Hypothalamus (tissue), 51 donors: ENCODE measurements at places on chromosomes 6 and 20.

GRCh38 chr6:33966536-33966935 lies 162.7 kb upstream of the MLN start:
- no peak for DNase-seq

GRCh38 chr6:15535495-15536197 lies 127.2 kb downstream of the DTNBP1 start:
- no peak for DNase-seq

DNA sequence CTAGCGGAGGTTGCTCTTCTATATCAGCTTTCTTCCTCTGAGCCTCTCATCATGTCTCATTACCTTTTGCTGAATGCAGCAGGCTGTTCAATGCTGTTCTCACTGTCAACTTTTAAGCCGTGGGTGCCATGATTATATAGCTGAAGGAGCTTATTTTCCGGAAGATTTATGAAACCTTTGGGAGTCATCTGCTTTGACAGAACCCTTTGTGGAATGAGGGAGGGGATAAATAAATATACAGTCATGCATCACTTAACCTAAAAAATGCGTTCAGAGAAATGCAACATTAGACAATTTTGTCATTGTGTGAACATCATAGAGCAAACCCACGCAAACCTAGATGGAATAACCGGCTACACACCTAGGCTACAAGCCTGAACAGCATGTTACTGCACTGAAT lies 102.2 kb upstream of the AKAP12 start:
- DNase-seq, result no peak

DNA sequence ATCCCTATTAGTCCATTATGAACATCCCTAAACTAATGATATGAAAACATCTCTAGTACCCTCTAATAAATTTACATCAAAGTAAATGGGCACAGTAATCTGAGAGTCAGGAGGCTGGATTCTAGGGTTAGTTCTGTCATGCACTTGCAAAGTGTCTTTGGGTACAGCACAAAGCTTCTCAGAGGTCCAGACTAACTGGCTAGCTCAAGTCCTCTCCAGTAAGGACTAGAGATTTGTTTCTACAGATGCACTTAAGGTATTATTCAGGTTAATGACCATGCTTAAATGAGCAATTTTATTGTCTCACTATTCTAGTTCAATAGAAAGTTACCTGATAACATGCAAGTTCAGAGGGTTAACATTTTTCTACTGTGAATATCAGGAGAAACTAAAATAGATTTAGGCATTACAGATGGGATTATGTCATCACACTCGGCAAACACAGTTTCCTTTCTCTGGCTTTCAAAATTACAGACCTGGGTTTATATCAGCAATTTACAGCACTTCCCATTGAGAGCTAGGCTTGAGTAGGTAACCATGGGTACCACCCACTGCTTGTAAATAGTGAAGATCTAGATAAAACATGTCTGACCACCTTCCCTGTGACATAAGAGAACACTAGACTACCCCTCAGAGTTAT lies 402.9 kb upstream of the RUNX2 start:
- DNase-seq, result no peak

- DNase-seq, result no peak
Observed at GRCh38 chr6:21522143-21522747, 71.3 kb upstream of the SOX4 start.

GRCh38 chr20:46519471-46520068 lies 6.2 kb upstream of the ZNF334 start:
- DNase-seq, result no peak

DNA sequence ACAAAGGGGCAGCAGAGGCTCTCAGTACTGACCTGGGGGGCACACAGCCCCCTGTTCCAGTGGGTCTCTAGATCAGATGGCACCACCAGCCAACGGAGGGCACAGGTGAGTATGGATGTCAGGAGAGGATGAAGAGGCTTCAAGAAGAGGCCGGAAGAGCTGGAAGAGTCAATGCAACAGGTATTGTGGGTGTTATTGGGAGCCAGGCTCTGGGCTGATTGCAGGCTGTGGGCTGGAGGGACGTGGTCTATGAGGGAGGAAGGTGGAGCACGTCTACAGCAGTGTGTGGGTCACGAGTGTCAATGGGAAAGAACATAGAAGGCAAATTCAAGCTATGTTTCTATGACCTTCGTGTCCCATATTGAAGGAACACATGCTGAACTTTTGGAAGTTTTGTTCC lies 18.8 kb upstream of the TAGAP start:
- DNase-seq, result no peak

DNA sequence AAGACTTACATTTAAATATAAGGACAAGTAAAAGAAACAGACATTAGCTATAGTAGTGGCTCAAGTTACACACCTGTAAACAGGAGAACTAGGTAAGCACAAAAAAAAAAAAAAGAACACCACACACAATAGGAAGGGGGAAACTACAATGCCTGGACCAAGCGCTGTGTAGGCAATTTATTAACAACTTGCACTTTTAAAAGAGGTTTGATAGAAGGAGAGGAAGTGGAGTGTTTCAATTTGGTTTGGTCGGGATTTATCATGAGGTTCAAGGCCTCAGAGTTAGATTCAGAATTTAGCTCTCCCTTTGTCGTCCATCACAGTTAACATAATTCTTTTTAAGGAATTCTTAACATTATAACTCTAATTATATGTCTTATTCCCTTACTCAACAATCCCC lies 1.1 kb upstream of the USP49 start:
- no peak for DNase-seq

- DNase-seq, result no peak
Observed at GRCh38 chr6:48584846-48585245, 473.8 kb upstream of the PTCHD4 start.

DNA sequence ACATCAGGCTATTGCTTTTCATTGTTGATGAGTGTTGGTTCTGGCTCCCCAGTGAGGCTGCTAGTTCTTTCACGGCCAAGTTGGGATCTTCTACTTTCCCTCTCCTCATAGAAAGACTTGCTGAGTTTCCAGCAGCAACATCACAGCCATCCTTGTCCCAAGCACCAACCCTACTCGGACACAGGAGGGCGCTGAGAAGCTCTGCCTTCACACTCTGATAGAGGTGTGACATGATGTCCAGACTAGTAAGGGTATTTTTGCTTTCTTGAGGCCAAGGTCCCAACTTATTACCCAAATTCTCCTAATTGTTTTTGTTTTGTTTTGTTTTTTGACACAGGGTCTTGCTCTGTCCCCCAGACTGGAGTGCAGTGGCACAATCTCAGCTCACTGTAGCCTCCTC lies 3.0 kb upstream of the GCM1 start:
- DNase-seq, result no peak

GRCh38 chr6:68313911-68314310 lies 321.2 kb upstream of the ADGRB3 start:
- DNase-seq, result no peak

DNA sequence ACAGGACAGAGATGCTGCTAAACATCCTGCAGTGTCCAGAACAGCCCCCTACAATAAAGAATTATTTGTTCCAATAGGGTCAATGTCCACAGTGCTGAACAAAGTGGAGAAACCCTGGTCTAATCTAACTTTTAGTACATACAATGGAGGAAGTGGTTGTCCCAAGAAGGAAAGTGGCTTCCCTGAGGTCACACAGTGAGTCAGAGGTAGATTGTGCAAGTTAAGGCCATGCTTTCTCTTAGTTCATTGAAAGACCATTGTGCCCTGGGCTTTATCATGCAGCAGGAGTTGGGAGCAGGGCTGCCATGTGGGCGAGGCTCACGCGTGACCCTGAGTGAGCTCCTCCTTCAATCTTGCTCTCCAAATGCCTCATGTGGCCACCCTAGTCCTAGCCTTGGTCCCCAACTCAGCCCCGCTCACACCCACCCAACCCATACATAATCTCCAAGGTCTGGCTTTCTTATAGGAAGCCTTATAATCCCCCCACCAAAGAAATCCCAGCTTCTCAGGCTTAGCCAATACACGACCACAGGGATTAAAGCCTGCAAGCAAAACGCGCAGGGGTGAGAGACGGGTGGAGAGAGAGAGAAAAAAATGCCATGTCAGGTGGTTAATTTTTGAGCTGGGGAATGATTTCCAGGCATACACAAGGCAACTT lies 19.9 kb downstream of the SLC13A3 start:
- no peak for DNase-seq

DNA sequence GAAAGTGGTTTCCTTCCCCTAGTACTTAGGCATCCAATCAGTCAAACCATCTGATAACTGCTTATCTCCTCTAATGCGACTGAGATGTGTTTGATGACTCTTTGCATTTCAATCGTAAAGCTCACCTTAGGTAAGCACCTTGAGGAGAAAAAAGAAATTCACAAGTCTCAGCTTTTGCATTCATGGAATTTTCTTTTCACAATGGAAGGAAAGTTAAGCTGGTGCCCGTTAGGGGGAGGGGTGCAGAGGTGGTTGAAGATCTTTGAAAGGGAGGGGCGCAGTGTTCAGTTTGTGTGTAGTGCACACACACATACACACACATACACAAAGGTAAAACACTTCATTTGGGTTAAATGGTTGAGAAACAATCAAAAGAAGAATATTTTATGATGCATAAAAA lies 87.1 kb upstream of the SALL4 start:
- no peak for DNase-seq

- no peak for DNase-seq
Observed at GRCh38 chr6:156457601-156458000, 319.6 kb upstream of the ARID1B start.

- DNase-seq, result no peak
Observed at GRCh38 chr6:102150549-102150948, 757.0 kb downstream of the GRIK2 start.

DNA sequence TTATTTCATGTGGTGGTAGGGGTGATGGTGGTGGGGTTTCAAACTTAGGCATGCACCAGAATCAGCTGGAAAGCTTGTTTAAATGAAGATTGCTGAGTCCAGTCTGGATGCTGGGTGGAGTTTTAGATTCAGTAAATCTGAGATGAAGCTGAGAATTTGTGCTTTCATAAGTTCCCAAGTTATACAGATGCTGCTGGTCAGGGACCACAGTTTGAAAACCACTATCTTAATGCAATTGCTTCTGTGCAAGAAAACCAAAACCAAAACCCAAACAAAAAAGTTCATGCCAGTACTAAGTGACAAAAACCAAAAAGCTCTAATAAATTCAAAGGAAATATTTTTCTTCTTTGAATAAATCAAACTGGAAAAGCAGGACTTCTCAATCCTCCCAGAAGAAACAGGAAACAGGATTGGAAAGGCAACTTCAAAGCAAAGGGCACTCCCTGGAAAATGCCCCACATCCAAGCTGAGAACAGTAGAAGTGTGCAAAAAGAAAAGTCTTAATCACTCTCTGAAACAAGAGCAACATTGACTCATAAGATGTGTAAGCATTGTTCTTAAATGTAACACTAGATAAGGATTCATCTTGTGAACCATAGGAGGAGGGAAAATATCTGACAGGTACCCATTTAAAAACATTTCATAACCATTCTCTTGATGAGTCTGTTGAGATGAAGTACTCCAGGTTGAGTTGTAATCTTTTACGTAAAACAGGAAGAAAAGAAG lies 481.5 kb upstream of the HSF2 start:
- DNase-seq, result no peak

- no peak for DNase-seq
Observed at GRCh38 chr6:104064876-104065275, 794.8 kb downstream of the HACE1 start.

- no peak for DNase-seq
Observed at GRCh38 chr6:65719101-65719500, 12.1 kb upstream of the EYS start.

DNA sequence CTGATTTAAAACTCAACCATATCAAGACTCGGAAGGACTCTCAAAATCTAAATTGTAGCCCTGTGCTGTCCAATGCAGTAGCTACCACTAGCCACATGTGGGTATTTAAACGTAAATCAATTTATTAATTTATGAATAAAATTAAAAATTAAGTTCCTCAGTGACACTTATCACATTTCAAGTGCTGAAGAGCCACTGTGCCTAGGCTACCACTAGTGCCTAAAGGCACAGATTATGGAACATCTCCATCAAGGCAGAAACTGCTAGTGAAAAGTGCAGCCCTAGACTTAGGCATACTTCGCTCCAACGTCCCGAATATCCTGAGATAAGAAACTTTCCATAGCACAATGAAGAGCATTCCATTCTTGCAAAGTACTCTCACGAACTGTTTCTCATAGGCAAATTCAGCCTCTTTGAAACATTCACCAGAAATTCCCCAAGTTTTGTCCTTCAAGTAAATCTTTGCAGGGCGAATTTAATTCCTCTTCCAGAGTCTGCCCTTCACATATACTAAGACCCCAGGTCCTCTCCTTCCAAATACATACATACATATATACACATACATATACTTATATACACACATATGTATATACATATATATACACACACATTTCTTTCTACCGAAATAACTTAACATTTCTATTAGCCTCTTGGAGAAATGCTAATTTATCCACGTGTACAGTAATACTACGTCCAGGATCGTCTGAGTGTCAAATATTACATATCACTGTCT lies 1.3 kb downstream of the SUPT3H start:
- no peak for DNase-seq

GRCh38 chr20:325889-326644 lies 715 bp downstream of the SOX12 start:
- DNase-seq, result peak; percentile 50

GRCh38 chr20:34689486-34689885 lies 12.6 kb upstream of the PIGU start:
- no peak for DNase-seq

- no peak for DNase-seq
Observed at GRCh38 chr6:130211691-130212090, 11.1 kb downstream of the SAMD3 start.

GRCh38 chr6:146315381-146316174 lies 228.1 kb upstream of the RAB32 start:
- DNase-seq, result no peak
